CD4-positive, alpha-beta memory T cell (primary cell): ENCODE measurements at places on chromosomes 3 and 15.

- DNase-seq: no peak
These were observed 291.6 kb upstream of the CBLB start for GRCh38 chr3:106160396-106160795.

- DNase-seq: no peak
These were observed 250.3 kb downstream of the ULK4 start for GRCh38 chr3:41711651-41712050.

DNA sequence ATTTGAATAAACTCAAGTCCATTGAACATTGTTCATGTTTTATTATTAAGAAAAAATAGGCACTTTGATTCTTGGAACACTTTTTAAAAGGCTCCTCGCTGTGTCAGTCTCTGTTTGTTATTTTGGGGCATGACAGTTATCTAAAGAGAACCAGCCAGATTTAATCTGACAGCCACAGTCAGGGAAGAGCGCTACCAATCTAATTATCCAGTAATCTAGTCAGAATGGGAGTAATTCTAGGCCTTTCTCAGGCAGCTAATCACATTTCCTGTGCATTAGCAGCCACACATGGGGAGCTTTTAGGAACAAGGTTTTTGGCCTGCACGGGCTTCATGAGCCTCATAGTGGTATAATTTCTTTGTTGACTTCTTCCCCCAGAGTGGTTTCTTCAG lies 362.2 kb downstream of the RBMS3 start:
- DNase-seq: no peak

DNA sequence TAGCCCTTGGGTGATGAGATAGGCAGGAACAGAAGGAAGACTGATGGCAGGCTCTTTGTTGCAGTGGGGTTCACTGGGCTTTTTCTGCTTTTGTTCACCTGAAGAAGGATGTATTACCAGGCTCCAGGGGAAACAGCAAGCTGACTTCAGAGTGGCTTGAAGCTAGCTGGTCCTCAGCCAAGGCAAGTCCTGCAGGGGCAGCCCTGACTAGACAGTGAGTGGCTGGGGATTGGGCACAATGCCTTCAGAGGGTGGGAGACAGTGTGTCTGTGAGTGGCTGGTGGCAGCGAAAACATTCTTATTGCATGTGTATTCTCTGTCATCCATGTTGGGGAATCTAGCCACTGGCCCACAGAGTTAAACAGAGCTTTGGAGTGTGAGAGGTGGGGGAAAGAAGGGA lies 2.3 kb upstream of the TEX264 start:
- DNase-seq: no peak

DNA sequence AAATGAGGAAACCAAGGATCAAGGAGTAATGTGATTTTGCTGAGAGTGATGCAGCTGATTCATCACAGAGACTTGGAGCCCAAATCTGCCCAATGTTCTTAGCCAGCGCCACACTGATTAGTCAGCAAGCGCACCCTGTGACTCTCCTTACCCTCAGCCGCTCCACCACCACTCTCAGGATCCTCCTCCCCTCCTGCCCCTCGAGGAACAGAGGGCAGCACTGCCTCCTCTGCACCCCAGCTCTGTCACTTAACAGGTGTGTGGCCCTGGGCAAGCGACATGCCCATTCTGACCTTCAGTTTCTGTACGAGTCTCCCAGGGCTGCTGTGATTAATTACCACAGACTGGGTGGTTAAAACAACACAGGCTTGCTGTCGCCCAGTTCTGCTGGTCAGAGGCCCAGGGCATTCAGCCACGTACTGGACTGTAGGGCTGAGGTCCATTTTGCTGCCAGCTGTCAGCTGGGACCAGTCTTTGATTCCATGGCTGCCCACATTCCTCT lies 36.1 kb upstream of the HRH1 start:
- DNase-seq: no peak

DNA sequence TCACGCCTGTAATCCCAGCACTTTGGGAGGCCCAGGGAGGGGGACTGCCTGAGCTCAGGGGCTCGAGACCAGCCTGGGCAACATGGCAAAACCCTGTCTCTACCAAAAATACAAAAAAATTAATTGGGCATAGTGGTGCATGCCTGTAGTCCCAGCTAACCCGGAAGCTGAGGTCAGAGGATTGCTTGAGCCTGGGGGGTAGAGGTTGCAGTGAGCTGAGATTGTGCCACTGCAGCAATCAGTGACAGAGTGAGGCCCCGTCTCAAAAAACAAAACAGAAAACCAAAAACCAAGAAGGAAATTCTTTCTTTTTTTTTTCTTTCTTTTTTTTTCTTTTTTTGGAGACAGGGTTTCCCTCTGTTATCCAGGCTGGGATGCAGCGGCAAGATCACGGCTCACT lies 3.5 kb downstream of the SPATA12 start:
- DNase-seq: no peak

DNA sequence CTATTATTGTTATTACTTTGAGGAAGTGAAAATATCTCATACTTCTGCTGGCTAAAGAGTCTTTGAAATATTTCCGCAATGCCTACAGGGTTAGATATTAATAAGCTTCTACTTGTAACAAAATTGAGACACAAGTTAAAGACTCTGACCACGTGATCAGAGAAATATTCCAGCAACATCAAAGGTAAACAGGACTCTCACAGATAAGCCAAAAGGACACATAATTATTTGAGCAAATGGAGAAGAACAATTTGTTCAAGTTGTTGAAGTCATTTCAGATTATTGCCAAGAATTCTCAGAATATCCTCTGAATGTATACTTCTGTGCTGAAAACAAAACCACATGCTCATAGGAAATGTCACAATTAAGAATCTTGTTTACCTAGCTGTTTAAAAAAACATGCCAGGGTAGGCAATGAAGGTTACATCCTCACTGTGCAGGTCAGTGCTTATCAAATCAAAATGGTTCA lies 225.8 kb upstream of the ALCAM start:
- no peak for DNase-seq

DNA sequence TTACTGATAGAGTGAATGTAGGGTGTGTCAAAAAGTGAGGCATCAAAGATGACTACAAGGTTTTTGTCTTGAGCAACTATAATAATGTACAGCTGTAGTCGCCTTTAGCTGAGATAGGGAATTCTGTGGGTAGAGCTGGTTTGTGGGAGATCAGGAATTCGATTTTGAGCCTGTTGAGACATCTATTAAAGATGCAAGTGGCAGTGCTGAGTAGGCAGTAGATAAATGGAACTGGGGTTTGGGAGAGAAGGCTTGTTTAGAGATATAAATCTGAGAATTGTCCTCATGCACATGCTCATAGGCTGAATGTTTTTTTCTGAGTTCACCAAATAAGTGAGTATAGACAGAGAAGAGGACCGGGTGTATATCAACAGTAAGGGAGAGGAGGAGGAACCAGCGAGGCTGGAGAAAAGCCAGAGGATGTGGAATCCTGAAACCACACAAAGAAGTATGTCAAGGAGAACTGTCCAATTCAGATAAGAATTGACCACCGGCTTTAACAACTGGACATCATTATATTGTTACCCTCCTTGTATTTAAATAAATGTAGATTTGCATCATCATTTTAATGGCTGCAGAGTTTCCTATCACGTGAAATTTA lies 146.0 kb upstream of the TNIK start:
- DNase-seq: no peak

- DNase-seq: peak; percentile 42
These were observed 20.0 kb upstream of the CHD2 start for GRCh38 chr15:92879949-92880725.

DNA sequence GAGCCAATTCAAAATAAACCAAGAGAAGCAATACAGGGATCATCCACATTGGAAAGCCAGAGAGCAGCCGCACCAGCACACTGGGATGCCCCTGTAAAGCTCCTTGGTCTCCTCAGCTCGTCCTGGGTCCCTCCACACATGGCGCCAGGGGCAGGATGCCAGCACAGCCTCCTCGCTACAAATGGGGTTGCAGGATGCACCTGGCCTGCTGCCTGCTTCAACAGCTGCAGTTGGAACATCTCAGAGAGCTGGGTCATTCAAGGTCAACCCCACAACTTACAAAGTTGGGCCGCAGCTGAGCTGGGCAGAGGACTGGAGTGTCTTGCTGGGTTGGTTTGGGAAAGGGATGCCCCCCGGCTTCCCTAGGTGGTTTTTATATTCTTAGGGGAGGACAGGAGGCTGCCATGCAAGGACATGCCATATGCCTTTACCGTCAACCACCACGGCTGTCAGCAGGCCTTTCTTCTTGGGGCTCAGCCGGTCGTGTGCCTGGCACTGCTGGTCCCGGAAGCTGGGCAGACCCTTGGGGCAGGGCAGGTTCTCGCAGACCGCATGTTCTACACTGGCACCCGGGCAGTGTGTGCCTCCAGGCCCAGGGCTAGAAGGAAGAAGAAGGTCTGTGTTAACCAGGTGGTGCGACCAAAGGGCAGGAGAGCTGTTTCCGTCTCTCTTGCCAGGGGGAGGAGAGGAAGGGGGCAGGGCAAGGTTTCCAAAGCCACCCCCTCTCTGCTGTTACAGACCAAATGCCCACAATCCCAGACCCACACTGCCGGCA lies 225.2 kb downstream of the ADAMTS17 start:
- no peak for DNase-seq

GRCh38 chr3:17412950-17413530 lies 329.4 kb downstream of the TBC1D5 start:
- peak; percentile 47 for DNase-seq

DNA sequence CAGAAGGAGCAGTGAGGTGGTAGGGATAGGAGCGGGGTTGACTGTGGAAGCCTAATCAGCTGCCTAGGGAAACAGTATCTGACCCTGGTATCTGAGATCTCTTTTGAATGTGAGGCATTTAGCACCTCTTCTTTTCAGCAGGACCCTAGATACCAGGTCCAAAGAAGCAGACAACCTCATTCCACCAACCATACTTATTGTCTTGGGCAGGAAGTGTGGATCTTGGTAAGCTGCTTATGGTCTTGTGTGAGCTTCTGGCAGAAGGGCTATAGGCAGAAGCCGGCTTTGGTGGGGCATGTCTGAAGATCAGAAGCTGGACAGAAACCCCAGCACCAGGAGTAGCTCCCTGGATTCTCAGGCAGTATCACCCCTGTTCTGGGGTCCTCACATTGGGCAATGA lies 65.6 kb downstream of the TIPARP start:
- no peak for DNase-seq

GRCh38 chr3:13135251-13135810 lies 62.1 kb upstream of the IQSEC1 start:
- no peak for DNase-seq

- DNase-seq: no peak
These were observed 9.5 kb downstream of the CA12 start for GRCh38 chr15:63372018-63372705.

DNA sequence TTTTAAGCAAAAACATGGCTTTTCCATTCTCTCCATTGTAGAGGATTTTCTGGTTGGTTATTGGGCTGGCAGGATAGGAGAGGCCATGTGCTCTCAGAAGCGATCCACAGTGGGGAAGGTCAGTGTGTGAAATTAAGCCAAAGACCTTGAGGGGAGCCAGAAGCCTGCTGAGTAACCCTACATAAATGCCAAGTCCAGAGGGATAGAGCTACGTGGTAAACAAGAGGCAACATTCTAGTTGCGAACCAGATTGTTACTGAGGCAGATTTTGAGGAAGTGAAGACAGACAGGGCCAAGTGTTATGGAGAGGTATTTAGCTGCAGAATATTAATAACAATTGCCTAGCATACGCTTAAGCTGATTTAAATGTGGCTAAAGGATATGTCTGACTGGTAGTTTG lies 592.8 kb upstream of the GBE1 start:
- DNase-seq: no peak

GRCh38 chr3:51953445-51953844 lies 1.7 kb upstream of the GPR62 start:
- no peak for DNase-seq

GRCh38 chr15:58040150-58040549 lies 25.4 kb downstream of the ALDH1A2 start:
- DNase-seq: no peak

- no peak for DNase-seq
These were observed 29.3 kb downstream of the ASTE1 start for GRCh38 chr3:130997289-130997688.

DNA sequence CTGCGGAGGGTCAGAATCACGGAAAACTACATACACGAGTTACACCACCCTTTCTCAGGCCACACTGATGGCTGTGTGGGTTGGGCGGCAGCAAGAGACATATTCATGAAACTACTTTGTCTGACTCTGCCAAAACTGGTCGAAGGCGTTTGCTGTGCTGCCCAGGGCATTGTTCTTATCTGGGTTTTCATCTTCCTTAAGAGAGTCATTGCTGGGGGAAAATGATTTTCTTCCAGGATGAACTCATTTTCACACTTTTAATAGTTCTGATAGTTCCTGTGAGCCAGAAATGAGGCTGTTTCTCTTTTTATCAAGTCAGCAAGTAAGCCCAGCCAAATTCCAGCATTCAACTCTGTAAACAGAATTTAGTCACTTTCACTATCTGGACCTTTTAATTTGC lies 47.6 kb downstream of the TRIM71 start:
- DNase-seq: no peak

DNA sequence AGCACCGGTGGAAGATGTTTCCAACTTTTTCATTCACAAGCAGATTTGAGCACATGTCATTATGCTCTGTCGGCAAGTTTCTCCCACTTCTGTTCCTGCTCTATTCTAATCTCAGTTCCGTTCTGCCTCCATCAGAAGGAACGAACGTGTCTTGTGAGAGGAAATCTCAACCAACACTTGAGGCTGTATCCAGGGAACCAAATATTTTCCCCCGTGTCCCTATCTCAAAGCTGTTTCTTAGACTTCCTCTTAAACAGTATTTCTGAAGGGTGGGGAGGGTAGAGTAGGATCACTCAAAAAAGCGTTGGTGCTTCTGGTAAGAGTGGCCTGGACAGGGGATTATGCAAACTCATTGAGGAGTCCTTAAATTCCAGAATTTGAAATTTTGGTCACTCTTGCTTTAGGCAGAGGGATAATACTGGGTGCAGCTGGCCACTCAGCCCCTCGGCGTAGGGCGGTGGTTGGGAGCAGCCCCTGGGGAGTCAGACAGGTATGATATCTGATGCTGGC lies 54.9 kb downstream of the FRMD4B start:
- DNase-seq: no peak
